GM12892 (cell line): ENCODE measurements at places on chromosomes 3 and 15.

GRCh38 chr3:20668411-20668810 is 482.4 kb upstream of the SGO1 start:
- DNase-seq, result no peak

GRCh38 chr3:143443851-143444331 is 324.3 kb downstream of the CHST2 start:
- DNase-seq, result no peak

DNA sequence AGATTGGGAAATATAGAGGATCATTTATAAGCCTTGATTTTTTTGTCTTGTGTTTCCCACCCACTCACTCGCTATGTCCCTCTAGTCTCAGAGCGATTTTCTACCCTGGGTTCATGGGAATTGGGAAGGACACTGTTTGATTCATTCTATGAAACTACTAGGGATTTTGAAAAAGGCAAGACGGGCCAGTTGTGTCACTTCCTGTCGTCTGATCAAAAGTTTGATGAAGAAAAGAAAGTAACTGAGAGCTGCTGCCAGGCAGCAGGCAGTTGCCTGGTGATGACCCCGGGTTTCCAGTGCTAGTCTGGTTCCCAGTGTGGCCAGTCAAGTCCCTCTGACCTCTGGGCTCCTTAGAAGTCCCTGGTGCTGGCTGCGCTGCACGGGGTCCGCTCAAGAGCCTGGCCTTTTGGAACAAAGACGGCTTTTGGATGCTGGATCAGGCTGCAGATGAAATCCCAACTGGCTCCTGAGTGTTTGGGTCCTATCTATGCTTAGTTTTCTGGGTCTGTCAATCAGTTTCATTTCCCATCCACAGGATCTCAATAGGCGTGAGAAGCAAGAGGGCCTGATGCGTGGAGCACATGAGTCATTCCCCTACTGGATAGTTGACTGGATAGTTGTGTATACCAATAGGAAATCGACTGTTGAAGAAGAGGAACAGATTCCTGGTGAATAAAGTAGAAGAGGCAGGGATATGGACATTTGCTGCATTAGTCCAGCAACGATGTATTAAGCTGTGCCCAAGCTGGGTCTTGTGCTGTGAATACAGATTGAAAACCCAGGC is 89.7 kb downstream of the EEFSEC start:
- no peak for DNase-seq

- DNase-seq, result peak; percentile 19
Measured at GRCh38 chr3:118628704-118629341, 405.8 kb downstream of the IGSF11 start.

- DNase-seq, result no peak
Measured at GRCh38 chr3:133980550-133980949, 49.2 kb downstream of the SLCO2A1 start.

DNA sequence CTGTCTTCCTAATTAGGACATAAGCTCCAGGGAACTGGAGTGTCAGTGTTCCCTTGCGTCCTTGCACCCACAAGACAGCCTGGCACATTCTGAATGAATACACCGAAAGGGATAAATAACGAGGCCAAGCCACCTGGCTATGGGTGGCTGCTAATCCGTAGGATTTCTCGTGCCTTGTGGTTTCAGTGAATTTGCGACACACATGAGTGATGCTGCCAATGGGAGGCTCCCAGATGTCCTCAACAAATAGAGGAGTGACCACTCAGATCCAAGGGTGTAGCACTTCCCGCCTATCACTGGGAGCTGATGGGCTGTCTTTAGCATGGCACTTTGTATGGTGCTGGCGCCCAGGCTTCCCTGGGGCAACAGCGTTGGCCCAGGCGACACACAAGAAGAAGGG is 43.4 kb downstream of the APBA2 start:
- no peak for DNase-seq

- no peak for DNase-seq
Measured at GRCh38 chr3:125110016-125110875, 54.4 kb upstream of the HEG1 start.

DNA sequence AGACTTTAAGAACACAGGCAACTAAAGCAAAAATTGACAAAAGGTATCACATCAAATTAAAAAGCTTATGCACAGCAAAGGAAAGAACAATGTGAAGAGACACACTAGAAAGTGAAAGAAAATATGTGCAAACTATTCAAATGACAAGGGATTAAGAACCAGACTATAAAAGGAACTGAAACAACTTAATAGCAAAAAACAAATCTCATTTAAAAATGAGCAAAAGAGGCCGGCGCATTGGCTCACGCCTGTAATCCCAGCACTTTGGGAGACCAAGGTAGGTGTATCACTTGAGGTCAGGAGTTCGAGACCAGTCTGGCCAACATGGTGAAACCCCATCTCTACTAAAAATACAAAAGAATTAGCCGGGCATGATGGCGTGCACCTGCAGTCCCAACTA is 14.4 kb downstream of the NGLY1 start:
- DNase-seq, result no peak

- DNase-seq, result no peak
Measured at GRCh38 chr3:107506458-107506857, 16.3 kb upstream of the BBX start.

- DNase-seq, result no peak
Measured at GRCh38 chr15:21260966-21261395, 179.3 kb downstream of the POTEB3 start.

- DNase-seq, result no peak
Measured at GRCh38 chr3:105316331-105316730, 50.4 kb upstream of the ALCAM start.

- DNase-seq, result peak; percentile 88
Measured at GRCh38 chr15:45162771-45163507, 24.8 kb downstream of the SHF start.

DNA sequence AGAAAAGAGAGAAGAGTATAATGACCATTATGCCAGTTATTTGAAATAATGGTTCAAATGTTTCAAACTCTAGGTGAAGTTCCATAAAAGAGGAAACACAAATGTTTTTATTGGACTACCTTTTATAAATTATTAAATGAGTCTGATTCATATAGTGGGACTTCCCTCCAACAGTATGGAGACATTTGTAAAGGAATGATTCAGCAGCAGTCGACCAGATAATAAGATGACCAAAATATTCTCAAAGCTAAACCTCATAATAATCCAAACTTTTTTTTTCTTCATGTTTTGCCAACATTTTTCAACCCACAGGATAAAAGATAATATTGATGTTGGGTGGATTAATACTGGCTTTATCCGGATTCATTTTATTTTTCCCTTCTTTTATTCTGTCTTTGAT is 18.8 kb downstream of the TIPARP start:
- no peak for DNase-seq
